ENCODE measurements at places on chromosomes 13 and 19.

- no peak for DNase-seq
These were observed 10.7 kb upstream of the FEM1A start for GRCh38 chr19:4780860-4781259.

GRCh38 chr13:112331675-112332074, 44.5 kb upstream of the SPACA7 start:
- DNase-seq, result no peak

- no peak for DNase-seq
These were observed 53.6 kb upstream of the ABCC4 start for GRCh38 chr13:95354680-95355487.

GRCh38 chr13:30872685-30873461, 33.2 kb upstream of the MEDAG start:
- DNase-seq, result no peak

All from GM06990 (cell line).